ENCODE measurements at places on chromosomes 1 and 21.

DNA sequence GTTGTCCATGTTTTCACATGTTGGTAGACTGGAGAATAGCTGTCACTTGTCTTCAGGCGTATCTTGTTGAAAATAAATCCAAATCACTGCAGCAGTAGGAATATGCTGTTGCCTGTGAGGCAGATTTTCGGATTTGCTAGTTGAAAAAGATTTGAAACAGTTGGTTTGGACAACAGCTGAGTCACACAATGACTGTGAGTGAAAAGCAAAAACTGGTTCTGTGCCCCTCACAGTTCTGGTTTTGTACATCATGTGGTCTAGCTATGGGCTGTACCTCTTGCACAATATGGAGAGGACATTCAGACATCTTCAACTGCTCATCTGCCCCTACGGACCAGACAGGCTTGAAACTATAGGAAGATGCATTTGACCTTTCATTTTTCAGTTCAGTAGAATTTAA, 1.8 kb downstream of the ARF1 start:
- DNase-seq, result no peak

DNA sequence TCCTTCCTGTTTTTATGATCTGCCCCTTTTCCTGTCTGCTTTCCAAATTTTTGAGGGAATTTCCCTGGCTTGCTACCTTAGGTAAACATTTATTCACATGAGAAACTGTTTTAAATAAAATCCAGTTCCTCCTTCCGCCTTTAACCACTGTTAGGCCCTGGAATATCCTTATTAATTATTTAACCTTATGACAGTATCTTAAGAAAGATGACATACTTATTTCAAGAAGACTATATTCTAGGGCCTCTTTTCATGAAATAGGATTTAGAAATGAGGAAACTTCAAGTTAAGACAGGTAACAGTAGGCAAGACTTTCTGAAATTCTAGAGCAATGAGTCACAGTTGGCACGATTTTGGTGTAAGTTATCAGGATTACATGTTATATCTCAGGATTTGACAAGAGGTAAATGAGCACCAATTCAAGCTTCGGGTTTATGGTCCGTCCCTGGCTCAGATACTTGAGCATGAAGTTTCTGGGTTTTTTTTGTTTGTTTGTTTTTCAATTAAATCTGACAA, 2.0 kb upstream of the TNFSF18 start:
- no peak for DNase-seq

- no peak for DNase-seq
Measured at GRCh38 chr1:243956450-243956849, 94.6 kb upstream of the ZBTB18 start.

- no peak for DNase-seq
Measured at GRCh38 chr1:211215577-211215976, 43.6 kb upstream of the RCOR3 start.

DNA sequence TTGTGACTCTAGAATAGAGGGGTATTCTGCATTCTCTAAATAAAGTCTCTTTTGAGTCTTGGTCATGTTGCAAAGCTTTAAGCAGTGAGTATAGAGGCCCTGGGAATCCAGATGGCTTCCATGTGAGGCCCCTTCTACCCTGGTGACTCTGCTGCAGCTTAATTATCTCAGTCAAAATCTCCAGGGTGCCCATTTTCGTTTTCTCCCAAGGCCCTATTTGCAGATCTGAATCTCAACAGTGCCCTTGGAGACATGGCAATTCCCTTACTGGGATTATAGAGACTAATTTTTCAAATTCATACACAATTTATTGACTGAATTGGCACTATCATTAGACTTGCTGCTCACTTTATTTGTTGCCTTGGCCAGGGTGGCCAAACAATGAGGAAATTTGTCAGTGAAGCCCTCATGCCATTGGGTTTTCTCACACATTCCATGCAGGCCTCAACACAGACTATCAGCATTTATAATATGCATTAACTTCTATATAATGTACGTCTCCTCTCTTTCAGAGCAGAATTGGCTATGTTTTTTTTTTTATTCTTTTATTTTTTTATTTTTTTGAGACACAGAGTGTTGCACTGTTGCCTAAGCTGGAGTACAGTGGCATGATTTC, 35.1 kb downstream of the PROX1 start:
- no peak for DNase-seq

DNA sequence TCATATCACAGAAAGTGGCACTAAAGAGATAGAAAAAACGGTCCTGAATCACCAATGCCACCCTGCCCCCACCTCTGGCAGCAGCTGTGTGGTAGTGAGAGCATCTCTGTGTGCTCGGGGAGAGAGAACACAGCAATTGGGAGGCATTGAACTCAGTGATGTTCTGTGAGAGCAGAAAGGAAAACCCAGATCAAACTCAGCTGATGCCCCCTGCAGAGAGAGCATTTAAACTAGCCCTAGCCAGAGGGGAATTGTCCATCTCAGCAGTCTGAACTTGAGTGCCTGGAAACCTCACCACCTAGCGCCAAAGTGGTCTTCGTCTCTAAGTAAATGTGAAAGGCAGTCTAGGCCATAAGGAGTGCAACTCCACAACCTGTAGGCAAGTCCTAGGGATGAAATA, 21.3 kb downstream of the SLC44A5 start:
- no peak for DNase-seq

- no peak for DNase-seq
Measured at GRCh38 chr1:107149946-107150345, 9.1 kb downstream of the NTNG1 start.

- DNase-seq, result no peak
Measured at GRCh38 chr1:8004803-8005573, 21.1 kb downstream of the ERRFI1 start.

GRCh38 chr1:38867208-38867607, 5.9 kb downstream of the MYCBP start:
- no peak for DNase-seq

- DNase-seq, result no peak
Measured at GRCh38 chr1:72780212-72780611, 497.9 kb upstream of the NEGR1 start.

GRCh38 chr1:246794828-246795671, 70.8 kb downstream of the SCCPDH start:
- no peak for DNase-seq

GRCh38 chr1:25580927-25581326, 35.7 kb upstream of the MAN1C1 start:
- DNase-seq, result no peak

DNA sequence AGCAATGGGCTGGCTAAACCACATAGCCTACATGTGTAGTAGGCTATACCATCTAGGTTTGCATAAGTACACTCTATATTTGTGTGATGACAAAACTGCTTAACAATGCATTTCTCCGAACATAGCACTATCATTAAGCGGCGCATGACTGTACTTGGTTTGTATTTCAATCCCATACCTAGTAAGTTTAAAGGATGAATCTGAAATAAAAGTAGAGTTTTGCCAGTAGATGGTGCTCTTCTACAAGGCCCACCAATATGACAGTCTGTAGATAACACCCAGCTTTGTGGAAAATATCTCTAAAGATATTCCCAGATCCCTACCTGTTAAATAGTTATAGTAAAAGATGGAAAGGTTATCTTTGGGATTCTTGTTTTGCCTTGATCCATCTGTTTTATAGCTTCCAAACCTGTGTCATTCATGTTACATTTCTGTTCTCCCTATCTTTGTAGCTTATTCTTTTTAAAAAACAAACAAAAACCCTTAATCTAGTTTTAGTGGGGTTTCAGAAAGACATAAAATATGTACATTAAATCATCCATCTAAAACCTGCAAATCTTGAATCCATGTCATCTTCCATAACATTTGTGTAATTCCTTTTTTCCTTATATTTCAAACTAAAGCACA, 33.9 kb upstream of the ASPM start:
- DNase-seq, result peak; percentile 73

DNA sequence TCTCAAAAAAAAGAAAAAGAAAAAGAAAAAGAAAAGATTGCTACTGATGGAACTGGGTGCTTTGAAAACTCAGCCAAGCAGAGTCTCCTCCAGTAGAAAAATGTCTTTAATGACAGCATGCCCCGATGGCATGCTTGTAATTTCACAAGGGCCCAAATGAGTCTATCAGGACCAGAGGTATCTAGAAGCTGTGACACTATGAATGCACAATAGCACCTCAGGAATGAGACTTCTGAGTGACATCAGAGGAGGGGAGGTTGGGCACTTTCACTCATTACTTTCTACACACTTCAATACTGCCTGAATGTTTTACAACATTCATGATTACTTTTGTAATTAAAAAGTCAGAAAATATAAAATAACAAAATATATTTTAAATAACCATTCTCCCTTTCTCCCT, 15.1 kb upstream of the CD58 start:
- DNase-seq, result no peak

DNA sequence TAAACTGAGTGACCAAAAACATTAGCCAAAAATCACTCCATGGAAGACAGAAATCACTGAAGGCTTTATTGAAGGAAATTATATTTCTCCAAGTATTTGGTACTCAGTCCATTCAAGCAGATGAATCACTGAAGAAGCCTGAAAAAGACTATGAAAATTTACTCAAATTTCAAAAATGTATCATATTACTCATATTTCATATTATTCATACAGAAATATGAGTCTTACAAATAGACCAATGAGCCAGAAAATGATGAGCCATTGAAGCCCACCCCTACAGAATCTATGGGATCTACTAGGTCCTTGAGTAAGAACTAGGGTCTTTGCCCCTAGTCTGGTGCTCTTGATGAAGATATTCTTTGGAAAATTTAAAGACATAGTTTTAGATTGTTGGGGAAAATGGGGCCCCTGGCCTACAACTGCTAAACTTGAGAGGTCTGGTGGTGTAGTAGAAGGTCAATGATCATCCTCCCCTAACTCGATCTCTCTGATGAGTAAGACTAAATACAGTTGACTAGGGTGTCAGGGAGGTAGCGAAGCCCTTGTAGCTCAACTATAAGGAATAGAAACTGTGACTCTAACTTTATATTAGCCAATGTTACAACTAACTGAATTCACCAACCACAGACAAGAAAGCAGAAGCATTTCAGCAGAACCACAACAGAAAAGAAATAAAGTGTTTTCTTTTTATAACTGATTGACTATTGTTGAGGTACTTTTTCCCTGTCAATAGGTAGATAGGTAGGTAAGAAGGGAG, 81.0 kb downstream of the NOTCH2 start:
- no peak for DNase-seq

- no peak for DNase-seq
Measured at GRCh38 chr1:24142546-24143534, at the start of gene IL22RA1. TSS of gene IL22RA1 (minus strand) at chr1:24143140. CDS start at chr1:24143082, 58 bp downstream.

GRCh38 chr1:85359874-85360721, 83.7 kb upstream of the BCL10 start:
- DNase-seq, result no peak

DNA sequence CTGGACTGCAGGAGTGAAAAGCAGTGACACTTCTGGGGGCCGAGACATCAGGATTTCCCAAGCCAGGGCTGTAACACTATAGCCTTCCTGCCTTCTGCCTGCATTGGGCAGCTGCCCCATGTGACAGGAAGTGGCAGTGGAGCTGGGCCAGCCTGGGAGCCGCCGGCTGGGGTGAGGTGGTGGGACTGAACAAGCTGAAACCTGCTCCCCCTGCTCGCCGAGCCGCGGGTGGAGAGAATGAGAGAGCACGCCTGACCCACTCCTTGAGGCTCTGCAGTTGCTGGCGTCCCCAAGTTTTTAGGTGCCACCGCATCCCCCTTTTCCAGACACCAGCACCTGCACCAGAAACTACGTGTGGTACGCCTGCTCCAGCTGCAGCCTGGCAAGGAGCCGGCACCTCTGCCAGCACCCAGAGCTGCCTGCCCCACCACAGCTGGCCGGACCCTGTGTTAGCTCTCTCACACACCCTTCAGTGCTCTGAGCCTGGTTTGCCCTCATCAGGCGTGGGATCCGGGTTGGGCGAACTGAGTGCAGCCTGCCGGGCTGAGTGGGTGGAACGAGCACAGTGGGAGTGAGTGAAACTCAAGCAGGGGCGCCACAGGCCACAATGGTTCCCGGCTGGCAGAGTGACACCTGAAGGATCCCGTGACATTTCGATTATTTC, 119.4 kb downstream of the AKT3 start:
- no peak for DNase-seq

DNA sequence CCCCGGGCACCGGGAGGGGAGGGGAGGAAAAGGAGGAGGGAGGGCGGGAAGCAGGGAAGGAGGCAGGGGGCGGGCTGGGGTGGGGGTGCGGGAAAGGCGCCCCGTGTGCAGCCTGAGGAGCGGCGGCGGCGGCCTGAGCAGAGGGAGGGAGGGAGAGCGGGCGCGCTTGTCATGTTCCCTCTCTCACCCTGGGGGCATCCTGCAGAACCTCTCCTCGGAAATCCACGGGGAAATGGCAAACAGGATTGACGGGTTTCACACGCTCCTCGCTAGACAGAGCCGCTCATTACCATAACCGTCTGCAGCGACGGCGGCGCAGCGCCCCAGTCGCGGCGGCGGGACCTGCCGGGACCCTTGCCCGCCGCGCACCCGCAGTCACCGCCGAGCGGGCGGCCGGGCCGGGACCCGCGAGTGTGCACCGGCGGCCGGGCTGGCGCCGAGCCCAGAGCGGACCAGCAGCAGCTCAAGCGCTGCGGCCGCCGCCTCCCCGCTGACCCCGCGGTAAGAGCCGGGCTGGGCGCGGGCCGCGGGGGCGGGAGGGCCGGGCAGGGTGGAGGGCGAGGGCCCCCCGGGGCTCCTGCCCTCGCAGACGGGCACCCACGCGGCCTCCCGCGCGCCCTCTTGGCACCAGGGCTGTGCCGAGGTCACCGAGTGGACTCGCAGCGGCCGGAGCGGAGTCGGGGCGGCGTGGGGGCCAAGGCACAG, at the start of gene SERTAD4:
SERTAD4 (plus strand) TSS at position 286 of the 705 bp plus-strand sequence. CDS start 5,165 bp downstream, outside the sequence.
- peak; percentile 79 for DNase-seq

DNA sequence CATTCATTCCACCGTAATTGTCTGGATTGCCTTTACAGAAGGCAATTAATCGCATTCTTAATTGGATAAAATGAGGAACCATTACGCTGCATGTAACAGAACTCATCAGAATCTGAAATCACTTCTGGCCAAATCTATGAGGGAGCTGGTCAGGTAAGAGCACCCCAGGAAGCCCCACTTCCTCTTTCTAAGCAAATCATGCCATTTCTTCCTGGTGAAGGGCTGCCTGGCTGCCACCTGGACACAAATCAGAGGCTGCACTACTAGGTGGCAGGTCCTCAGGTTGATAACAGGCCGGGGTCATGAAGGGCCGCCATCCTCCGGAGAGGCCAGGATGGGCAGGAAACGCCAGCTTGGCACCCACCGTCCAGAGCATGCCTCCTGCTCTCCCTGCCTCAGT, 73.7 kb downstream of the CAPZB start:
- DNase-seq, result no peak

GRCh38 chr1:201786824-201787223, 42.1 kb upstream of the IPO9 start:
- DNase-seq, result no peak

Measured in NCI-H1092 treated with DMSO at 0.1 percent for 48 hours (cell line).